Stimulated activated CD4-positive, alpha-beta T cell treated with anti-CD3 and anti-CD28 coated beads, Interleukin-2, amount 100 ng/mL, for 4 hours (primary cell): ENCODE measurements at places on chromosomes 11 and 22.

DNA sequence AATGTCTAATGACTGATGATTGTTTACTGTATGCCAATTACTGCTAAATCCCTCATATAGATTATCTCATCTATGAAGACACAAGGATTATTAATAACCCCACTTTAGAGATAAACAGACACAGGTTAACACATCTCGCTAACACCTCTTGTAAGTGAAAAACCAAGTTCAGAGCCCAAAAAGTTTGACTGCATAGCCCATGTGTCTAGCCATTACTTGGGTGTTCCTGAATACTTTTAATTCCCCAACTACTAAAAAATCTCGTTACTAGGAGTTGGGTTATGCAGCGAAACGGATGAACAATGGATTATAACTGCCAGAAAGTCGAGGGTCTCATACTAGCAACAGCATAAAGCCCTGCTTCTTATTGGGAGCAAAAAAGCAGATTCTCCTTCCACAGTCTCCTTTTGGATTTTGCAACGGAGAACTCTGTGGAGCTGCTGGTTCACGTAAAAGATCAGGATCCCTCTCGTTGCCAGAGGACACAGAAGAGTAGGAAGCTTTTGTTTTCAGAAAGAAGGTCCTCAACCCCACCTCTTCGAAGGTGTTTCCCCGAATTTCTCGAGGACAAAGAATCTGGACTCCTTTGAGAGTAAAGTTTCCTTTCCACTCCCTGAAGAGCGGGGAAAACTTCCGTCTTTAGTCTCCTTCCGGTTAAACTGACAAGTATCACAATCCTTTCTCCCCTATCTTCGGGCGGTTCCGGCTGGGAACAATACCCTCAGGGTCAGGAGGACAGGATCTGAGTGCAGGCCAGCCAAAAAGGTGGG is 979 bp downstream of the ZBED5 start:
- no peak for DNase-seq

GRCh38 chr22:50009765-50010675 is 2.5 kb downstream of the IL17REL start:
- DNase-seq, result no peak

DNA sequence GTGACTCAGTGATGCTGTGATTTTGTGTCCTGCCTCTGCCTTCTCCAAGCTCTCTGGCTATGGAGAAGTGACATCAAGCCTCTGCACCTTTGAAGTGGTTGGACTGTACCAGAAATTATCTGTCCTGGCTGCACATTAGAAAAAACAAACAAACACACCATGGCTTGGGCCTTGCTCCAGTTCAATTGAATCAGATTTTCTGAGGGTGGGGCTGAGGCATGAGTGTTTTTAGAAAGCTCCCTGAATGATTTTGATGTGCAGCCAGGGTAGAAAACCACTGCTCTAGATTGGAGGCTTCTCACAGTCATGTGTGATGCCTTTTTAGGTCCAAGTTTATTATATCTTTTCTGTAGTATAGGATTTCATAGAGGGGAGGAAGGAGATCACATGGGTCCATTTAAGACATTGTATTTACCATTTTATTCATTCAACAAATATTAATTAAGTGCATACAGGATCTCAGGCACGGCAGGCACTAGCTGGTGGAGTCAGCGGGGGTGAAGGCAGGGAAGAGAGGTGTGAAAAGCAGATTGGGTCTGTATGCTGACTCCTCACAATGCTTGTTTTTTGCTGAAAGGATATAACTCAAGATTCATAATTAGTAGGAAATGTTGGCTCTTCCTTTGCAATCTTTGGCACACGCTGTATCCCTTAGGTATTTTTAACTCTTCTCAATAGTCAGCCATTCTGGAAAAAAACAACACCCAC is 7.1 kb upstream of the VSTM5 start:
- no peak for DNase-seq

- DNase-seq, result no peak
Measured at GRCh38 chr11:61771985-61772455, 19.6 kb downstream of the MYRF start.

GRCh38 chr11:128988242-128988970 is 45.7 kb upstream of the TP53AIP1 start:
- no peak for DNase-seq

- no peak for DNase-seq
Measured at GRCh38 chr22:47176573-47177333, 414.3 kb downstream of the TBC1D22A start.
